ENCODE measurements at places on chromosomes 12 and 14.

GRCh38 chr12:100554608-100555077 lies 18.8 kb upstream of the GAS2L3 start:
- DNase-seq: no peak

- no peak for DNase-seq
Observed at GRCh38 chr14:79706382-79706781, 504.9 kb downstream of the DIO2 start.

GRCh38 chr14:74038020-74038859 lies 19.1 kb downstream of the BBOF1 start:
- no peak for DNase-seq

GRCh38 chr12:93790472-93791152 lies 113.4 kb downstream of the CRADD start:
- DNase-seq: no peak

DNA sequence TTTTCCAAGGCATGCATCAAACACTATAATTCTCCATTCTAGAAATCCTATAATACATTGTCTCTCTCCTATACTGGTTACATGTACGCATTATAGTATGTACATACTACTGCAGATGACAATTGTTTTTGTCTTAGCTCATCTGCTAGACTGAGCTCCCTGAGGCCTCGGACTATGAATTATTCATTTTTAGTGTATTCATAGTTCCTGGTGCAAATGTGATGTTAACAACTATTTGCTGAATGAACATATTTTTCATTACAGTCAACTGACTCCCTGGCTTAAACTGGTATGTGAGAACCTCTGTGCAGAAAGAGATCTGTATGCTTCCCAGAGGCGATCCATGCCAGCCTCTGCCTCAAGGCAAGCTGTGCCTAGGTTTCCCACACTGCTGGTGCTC lies 91.8 kb upstream of the PARP11 start:
- no peak for DNase-seq

GRCh38 chr12:113221997-113222729 lies 899 bp downstream of the TPCN1 start:
- no peak for DNase-seq

DNA sequence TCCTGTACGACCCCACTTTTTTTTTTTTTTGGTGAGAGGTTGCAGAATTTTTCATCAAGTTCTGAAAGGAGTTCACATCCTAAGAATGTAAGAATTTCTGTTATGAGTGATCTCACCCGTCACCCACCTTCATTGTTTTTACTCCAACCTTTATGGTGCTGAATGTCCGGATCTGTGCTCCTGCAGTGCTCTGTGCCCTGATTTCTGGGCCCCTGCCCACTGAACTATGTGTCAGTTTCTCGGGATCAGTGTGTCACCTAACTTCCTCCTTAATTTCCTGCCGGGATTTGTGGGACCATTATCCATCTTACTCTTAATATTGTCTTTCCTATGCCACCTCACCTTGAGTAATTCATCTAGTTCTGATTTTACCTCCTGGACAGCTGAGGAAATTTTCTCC lies 11.6 kb downstream of the RASSF8 start:
- DNase-seq: no peak
